ENCODE measurements at places on chromosomes 16 and 17.

DNA sequence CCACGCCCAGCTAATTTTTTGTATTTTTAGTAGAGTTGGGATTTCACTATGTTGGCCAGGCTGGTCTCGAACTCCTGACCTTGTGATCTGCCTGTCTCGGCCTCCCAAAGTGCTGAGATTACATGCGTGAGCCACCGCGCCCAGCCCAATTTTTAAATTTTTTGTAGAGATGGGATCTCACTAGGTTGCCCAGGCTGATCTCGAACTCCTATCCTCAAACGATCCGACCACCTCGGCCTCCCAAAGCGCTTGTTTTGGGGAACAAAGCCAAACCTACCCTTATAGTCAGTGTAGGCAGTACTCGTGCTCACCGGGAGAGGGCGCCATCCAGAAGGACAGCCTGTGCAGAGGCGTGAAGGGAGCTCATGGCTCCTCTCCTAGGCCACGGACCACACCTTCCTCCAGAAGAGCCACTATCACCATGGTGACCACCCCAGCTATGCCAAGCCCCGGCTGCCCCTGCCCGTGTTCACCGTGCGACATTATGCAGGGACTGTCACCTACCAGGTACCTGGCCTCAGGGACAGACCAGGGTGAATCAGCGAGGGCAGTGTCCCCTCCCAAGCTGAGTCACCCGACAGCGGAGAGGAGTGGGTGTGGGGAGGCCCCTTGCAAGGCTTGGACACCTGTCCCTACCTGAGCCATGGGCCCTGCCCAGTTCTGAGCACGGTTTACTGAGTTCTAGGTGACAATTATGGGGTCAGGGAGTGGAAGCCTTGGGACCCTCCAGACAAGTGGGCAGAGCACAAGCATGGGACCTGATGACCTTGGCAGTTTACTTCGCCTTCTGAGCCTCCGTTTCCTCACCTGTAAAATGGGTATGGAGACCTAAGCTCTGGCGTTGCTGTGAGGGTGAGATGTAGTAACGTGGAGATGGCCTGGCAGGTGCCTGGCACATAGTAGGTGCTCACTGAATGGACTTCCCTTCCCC lies 13.7 kb downstream of the MYO15B start:
- peak; percentile 58 for DNase-seq

- DNase-seq: no peak
Measured at GRCh38 chr16:87152221-87152755, 164.9 kb downstream of the C16orf95 start.

GRCh38 chr17:55334285-55334684 lies 69.5 kb downstream of the HLF start:
- peak; percentile 10 for DNase-seq

DNA sequence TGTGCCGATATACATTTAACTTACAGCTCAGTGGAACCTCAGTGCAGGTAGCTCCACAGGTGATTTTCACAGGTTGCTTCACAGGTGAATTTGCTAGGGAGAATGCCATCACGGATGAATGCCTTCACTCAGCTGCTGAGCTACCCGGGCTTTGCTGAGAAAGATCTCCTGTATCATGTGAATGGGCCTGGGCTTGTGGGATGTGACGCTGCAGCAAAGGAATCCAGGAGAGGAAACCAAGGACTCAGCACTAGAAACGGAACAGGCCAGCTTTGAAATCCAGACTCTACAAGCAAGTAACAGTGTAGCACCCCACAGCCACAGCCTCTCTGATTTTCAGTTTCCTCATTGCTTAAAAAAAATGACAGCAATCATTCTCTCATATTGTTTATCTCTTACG lies 271.4 kb upstream of the MAF start:
- DNase-seq: no peak

DNA sequence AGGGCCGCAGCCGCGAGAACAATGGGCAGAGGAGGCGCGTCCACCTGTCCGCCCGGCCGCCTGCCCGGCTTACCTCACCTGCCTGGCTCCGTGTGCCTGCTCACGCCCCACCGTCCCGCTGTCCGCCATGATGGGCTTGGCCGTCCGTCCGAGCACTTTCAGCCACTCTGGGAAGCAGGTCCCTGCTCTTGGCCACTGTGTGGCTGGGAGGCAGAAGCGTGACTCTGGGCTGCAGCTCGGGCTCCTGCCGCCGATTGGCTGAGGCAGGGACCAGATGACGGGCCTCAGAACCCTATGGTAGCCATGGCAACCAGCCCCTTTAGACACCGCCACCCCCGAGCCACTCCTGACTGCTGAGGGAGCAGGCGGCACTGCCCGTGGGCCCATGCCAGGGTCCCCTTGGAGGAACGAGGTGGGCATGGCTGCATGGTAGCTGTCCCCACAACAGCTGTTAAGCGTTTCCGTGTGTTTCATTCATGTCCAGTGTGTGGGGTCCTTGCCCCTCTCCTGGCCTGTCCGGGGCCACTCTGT lies 8.9 kb upstream of the AXIN1 start:
- no peak for DNase-seq

DNA sequence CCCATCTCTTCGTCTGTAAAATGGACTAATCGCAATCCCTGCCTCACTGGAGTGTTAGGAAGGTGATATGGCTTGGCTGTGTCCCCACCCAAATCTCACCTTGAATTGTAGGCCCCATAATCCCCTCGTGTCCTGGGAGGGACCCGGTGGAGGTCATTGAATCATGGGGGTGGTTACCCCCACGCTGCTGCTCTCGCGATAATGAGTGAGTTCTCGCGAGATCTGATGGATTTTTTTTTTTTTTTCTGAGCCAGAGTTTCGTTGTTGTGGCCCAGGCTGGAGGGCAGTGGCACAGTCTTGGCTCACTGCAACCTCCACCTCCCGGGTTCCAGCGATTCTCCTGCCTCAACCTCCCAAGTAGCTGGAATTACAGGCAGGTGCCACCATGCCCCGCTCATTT lies 11.2 kb downstream of the TRARG1 start:
- DNase-seq: no peak

DNA sequence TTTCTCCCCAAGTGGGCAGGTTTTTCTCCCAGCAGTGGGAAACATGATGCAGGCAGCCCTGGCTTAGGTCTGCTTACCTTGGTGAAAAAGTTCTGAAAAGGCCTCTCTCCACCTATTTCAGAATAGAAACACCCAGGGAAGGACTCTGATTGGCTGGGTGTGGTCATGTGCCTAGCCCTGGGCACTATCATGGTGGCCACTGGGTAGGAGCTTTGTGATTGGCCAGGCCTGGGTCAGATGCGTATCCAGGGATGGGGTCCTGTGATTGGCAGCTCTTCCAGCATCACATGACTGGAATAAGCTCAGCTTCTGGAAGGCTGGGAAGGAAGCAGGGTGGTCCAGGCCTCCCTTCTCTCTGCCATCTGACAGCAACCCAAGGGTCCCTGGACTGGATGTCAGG lies 53.5 kb downstream of the ZDHHC7 start:
- no peak for DNase-seq

GRCh38 chr16:57993897-57994296 lies 6.6 kb downstream of the ZNF319 start:
- no peak for DNase-seq

DNA sequence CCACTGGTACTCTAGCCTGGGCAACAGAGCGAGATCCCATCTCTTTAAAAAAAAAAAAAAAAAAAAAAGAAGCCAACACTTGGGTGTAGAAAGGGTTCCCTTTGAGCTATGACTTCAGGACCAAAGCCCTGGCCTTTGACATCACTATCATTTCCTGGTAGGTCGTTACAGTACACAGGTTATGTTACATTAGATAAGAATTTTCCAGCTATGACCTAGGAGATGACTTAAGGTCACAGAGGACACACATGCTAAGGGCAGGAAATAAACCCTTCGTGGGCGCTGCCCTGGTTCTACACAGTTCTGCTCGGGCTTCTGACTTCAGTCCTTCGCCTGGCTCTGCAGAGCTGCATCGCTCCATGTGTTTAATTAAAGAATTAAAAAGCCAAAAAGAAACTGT lies 112.0 kb downstream of the ADCY9 start:
- no peak for DNase-seq

GRCh38 chr17:42409523-42410318 lies 13.3 kb downstream of the CAVIN1 start:
- peak; percentile 46 for DNase-seq

- DNase-seq: no peak
Measured at GRCh38 chr16:27324851-27325301, 11.1 kb downstream of the IL4R start.

DNA sequence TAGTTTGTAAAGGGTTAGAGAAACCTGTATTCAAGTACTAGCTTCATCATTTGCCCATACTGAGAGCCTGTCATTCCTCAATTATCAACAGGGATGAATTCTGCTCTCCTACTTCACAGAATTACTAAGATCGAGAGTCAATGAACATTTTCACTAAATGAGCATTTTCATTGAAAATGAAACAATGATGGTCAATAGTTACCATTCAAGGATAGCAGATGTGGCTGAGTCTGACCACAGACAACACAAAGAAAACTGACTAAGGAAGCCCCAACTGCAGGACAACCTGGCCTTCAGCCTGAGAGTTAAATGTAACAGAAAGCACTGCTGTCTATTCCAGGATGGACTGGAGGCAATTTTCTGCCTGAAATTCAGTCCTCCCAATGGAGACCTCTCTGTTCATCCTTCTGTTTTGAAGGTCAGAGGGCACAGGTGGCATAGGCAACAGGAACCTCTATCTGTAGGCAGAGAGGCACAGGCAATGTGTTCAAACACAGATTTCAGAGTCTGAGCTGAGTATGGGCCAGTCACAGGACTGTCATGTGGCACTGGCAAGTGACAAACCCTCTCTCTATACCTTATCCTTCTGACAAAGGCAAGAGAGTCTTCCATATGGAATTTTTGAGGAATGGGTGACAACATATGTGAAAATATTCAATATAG lies 19.5 kb downstream of the TRAF4 start:
- no peak for DNase-seq

DNA sequence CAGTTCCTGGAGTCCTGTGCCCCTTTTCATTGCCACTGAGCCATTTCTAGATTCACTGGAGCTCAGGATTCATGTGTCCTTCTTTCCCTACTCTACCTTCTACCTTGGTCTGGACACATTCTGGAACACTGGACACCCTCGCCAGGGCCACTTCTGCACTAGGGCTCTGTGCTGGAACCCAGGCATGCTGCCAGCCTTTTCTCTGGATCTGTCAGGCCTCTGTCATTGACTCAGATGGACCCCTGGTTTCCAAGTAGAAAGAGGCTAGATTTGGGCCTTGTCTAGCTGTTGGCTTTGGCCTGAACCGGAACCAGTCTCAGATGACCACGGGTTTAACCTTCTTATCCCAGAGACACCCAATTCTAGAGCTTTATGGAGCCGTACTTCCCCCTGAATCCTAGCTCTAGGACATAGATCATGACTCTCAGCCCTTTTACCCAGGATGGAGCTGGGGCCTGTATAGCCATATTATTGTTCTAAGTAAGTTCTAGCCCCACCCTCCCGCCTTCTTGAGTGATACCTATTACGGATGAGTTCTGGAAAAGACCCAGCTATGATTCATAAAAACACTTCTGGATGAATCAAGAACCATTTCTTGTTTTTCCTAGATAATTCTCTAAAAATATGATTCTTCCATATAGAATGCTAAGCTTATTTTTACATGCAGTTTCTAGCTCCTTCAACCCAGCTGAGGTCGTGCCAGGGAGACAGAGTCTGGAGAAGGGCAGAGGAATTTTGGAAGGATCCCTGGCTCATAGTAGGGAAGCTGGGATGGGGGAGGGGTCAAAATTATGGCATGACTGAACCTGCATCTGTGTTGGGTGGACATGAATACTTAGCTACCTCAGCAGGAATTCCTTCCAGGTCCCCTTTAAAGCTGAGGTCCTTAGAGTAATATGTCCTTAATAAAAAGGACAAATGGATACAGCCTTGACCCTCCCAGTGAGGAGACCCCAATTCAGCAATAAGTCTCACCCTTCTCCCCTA lies 1.1 kb upstream of the CHRNB1 start:
- no peak for DNase-seq

GRCh38 chr17:4130715-4131114 lies 12.1 kb downstream of the ZZEF1 start:
- DNase-seq: no peak

- peak; percentile 71 for DNase-seq
Measured at GRCh38 chr17:13437966-13438779, 163.6 kb downstream of the HS3ST3A1 start.

Measured in RCC 7860 (cell line).